ENCODE measurements at places on chromosomes 13 and 19.
A peak's percentile ranks its signal among the peaks of the same experiment; 100 is the strongest.

GRCh38 chr13:24068472-24068871, 92.0 kb upstream of the SPATA13 start:
- DNase-seq, result no peak

GRCh38 chr19:17385878-17386611, 8.0 kb downstream of the CCDC194 start:
- DNase-seq, result peak; percentile 21

DNA sequence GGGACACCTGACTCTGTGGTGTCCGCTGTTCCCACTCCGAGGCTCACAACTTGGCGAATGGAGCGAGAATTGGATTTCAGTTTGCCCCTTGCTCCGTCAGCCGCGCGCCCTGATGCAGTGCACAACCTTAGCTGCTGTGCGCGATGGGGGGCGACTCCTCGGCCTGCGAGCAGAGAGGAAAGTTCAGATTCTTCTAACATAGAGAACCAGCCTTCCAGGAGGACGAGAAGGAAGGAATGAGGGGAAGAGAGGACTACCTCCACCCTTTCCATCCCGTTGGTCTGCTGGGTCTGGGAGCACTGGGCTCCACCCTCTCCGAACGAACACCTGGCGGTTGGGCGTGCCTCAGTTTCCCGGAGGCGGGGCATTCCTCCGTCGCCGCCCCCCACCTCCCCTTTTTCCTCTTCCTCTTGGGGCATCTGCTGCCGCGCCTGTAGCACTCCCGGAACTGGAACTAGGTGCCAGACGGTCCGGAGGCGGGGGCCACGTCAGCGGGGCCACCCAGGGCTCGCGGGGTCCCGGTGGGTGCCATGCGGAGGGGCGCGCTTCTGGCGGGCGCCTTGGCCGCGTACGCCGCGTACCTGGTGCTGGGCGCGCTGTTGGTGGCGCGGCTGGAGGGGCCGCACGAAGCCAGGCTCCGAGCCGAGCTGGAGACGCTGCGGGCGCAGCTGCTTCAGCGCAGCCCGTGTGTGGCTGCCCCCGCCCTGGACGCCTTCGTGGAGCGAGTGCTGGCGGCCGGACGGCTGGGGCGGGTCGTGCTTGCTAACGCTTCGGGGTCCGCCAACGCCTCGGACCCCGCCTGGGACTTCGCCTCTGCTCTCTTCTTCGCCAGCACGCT, at the start of gene KCNK6:
Gene KCNK6, plus strand, starts transcription at position 425 of the 838 bp plus-strand sequence. Its CDS starts 106 bp downstream, at position 531.
- no peak for DNase-seq

GRCh38 chr13:42702716-42703115, 78.7 kb upstream of the FAM216B start:
- no peak for DNase-seq

DNA sequence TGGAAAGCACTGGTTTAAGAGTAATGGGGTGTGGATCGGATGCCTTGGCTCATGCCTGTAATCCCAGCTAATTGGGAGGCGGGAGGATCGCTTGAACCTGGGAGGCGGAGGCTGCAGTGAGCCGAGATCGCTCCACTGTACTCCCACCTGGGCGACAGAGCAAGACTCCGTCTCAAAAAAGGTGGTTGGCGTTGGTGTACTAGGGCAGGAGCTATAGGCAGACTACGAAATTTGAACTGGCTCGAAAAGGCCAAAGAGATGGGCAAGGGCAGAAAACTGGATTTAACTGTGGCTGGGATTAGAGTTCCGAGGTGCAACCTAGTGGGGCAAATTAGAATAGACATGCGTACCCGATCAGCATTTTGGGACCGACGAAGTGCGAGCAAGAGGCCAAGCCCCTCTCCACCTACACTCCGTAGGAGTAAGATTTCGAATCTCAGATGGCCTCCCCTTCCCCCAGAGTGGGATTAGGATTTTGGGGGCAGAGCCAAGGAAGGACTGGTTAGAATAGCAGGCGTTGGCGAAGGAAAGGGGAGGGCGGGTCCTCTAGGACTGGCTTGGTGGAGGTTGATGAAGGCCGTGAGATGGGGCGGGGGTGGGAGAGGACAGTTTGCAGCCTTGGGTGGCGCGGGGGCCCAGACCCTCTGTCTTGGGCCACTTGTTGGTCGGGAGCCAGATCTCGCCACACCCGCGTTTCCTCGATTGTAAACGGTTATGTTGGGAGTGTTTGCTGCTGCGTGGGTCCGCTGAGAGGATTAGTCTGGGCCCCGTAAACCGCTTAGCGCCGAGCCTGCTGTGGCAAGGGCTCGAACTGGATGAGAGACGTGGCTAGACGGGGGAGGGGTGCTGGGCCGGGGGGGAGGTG, 2.0 kb upstream of the INAFM1 start:
- no peak for DNase-seq

DNA sequence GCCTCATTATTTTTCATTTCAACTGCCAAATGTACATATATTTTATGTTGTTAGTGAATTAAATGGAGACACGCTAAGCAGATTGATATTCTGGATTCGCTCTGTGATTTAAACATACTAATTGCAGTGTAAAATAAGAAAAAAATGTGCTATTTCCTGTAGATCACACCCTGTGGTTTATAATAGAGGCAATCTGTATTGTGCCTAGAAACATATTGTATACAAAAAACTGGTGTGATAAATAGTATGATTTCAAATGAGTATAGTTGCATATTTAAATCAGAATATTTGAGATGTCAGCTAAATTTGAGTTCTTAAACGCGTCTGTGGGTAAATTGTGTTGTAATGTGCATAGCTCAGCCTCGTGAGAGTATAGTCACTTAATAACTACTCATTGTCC, 643.9 kb downstream of the TBC1D4 start:
- DNase-seq, result no peak

GRCh38 chr13:84894749-84895148, 904.5 kb downstream of the SLITRK6 start:
- DNase-seq, result no peak

DNA sequence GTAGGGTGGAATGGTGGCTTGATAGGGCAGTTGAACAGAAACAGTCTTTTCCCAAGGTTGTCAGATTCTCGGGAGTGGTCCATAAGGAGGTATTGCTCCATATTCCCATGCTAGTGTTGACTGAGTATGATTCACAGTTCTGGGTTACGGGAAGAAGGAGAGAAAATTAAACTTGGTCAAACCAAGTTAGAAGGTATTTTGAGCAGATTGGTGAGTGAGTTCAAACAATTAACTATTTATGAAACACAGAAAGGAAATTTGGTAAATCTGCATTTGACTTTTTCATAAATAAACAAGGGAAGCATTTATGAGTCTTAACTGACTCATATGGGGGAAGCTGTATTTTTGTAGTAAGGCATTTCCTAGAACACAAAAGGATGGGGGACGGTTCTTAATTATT, 2419.4 kb downstream of the PCDH9 start:
- no peak for DNase-seq

DNA sequence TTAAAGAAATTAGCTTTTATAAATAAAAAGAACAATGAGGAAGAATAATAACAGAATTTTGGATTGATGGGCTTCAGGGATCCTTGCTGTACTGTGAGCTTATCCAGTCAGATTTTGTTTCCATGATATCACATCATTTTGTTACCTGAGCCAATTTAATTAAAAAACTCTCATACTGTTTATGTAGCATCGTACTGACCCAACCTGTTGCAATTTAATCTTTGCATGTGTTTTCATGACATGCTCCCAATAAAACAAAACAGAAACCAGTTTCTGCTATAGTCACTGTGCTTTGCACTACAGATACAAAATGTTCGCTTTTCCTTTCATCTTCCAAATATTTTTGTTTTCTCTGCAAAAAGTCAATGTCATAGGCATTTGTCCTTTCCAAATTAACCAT, 109.7 kb upstream of the RNF113B start:
- DNase-seq, result no peak

Measured in KG1 (cell line).